ENCODE measurements at places on chromosomes 7 and 10.

GRCh38 chr7:76193883-76194282 lies 7.8 kb upstream of the SRRM3 start:
- DNase-seq, result no peak

DNA sequence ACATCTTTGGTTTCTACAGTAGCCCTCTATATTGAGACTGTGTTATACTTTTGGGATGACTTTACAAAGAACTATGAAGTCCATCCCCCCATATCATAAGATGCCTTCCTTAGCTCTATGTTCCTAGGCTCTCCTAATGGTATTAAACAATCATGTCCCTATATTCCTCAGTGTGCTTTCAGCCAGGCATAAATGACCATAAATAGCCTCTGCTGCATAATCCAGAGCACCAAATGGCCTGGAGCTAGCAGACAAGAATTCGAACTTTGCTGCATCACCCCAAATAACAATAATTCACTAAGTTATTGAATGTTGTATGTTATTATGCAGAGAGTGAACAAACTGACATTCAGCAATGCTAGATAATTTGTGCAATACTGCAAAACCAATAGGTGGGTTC lies 405.2 kb downstream of the DGKB start:
- no peak for DNase-seq

GRCh38 chr7:116198748-116199410 lies 11.5 kb upstream of the TES start:
- DNase-seq, result no peak

GRCh38 chr7:101160910-101161309 lies 4.5 kb downstream of the VGF start:
- no peak for DNase-seq

- DNase-seq, result no peak
Measured at GRCh38 chr7:69749994-69750393, 151.7 kb downstream of the AUTS2 start.

- DNase-seq, result no peak
Measured at GRCh38 chr7:133602291-133602690, 349.4 kb downstream of the EXOC4 start.

GRCh38 chr7:20326342-20326741 lies 4.4 kb upstream of the ITGB8 start:
- no peak for DNase-seq

DNA sequence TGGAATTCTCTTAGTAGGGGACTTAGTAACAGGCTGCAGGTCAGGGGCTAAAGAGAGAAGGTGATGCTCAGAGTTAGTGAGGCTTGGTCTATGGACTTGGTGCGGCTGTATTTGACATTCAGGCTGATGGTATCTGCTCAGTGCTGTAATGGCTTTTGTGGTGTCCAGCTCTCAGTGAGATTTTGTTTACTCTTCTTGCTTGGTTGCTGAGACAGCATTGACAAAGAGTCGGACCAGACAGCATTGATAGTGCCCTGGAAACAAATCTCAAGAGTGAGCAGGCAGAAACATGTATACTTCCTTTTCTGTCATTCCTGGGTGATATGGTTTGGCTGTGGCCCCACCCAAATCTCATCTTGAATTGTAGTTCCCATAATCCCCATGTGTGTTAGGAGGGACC lies 202.0 kb downstream of the STK31 start:
- DNase-seq, result no peak

DNA sequence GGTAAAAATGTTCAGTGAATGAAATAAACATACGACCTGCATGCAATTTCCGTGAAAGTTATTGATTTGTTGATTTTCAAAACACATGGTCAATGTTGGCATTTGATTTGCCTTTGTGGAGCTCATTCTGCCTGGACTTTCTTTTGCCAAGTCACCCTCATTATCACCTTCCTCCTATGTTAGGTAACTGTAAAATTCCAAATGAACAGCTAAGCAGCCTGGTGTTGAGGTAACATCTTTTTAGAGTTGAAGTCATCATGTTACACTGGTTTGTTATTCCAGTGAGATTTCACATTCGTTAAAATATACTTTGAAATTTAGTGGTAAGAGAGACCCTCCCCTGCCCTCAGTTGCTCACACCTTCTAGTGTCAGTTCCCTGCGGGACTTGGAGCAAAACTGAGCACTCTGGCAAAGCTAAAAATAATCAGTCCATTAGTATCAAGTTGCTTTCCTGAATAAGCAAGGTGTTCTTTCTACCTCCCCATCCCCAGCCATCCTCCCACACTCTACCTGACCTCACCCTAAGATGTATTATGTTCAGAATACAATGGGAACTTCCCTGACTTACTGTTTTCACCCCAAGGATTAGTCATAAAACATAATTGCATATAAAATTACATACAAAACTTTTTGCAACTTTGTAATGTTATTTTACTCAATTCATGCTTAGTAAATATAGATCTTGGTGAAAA lies 283.3 kb upstream of the SEMA3A start:
- no peak for DNase-seq

GRCh38 chr7:67267914-67268313 lies 271.3 kb downstream of the TYW1 start:
- DNase-seq, result no peak

DNA sequence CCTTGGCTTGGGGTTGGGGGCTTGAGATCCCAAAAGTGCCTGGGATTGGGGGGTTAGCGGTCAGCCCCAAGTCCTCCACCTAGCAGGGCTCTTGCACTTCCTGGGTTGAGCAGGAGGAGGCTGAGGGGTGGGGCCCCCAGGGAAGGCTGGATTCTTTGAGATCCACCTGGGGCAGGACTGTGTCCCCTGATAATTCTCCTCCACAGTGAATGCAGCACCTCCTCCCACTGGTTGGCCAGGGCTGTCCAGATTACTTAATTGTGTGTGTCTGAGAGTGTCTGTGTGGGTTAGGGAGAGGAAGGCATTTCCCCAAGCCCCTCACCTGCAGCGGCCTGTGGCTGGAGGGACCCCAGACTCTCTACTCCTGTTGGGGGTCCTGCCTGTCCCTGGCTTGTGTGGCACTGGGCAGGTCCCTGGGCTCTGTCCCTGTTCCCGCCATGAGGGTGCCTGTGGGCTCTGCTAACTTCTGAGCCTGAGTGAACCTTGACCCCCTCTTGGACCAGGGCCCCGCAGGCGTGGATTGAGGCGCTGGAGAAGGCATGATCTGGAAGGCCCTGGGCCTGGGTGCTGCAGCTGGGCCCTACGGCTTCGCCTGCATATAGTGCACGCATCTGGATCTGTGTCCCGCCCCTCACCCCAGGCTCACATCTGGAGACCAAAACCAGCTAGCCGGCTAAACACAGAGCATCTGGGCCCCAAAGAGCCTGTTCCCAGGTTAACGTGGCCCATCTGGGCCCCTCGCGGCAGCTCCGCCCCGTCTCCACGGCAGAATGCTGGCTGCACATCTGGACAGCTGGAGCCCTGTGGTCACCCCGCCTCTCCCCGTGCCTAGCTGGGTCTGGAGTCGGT lies 10.4 kb downstream of the TMEM270 start:
- no peak for DNase-seq

- DNase-seq, result no peak
Measured at GRCh38 chr10:70374775-70375614, 7.4 kb downstream of the LRRC20 start.

GRCh38 chr10:103811463-103811862 lies 43.9 kb downstream of the SH3PXD2A start:
- no peak for DNase-seq

GRCh38 chr10:30589441-30589840 lies 40.1 kb downstream of the LYZL2 start:
- DNase-seq, result no peak

GRCh38 chr10:117133273-117134055 lies 4.6 kb downstream of the VAX1 start:
- DNase-seq, result no peak

GRCh38 chr10:133169173-133169947 lies 9.3 kb downstream of the KNDC1 start:
- DNase-seq, result no peak

- no peak for DNase-seq
Measured at GRCh38 chr10:69662173-69662877, 32.3 kb downstream of the FAM241B start.

DNA sequence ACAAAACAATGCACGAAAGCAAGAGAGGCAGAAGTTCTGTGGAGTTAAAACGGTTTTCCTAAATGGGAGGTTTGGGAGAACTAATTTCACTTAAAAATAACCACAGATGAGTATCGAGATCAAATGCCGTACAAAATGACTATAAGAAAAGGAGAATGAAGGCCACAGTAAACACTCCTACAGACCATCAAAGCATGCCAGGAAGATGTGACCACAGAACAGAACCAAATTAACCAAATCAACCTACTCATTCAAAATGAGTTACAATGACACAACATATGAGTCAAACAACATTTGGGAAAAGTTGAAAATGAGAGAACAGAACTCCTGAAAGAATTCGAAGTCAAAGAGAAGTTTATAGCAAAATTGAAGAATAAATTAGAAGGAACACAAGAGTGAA lies 24.3 kb upstream of the DOCK1 start:
- DNase-seq, result no peak

GRCh38 chr10:8172604-8173003 lies 118.1 kb downstream of the GATA3 start:
- no peak for DNase-seq

- DNase-seq, result no peak
Measured at GRCh38 chr10:43879742-43880141, 231.1 kb upstream of the ZNF32 start.

GRCh38 chr10:11404901-11405300 lies 206.5 kb downstream of the USP6NL start:
- DNase-seq, result no peak

- DNase-seq, result no peak
Measured at GRCh38 chr7:24119852-24120251, 164.1 kb upstream of the NPY start.

GRCh38 chr10:70758757-70759514 lies 26.2 kb downstream of the TBATA start:
- peak; percentile 8 for DNase-seq

GRCh38 chr7:132437730-132438129 lies 138.5 kb downstream of the PLXNA4 start:
- no peak for DNase-seq

DNA sequence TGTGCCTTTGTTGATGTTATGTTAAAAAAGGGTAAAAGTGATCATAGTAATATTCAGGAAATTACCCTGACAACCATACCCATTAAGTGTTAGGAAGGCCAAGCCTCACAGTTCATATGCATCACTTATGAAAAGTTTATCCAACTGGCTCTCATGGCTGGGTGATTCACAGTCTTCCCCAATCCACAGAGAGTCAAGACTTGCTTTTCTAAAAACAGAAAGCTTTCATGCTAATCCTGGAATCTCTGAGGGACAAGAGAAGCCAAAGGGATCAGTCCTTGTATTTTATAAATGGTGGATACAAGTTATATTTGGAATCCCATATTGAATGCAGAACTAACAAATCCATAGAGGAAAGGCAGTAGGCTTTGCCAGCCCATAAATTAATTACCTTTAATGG lies 218.3 kb downstream of the JAZF1 start:
- no peak for DNase-seq

- DNase-seq, result no peak
Measured at GRCh38 chr10:125158601-125159485, 1.5 kb downstream of the CTBP2 start.

DNA sequence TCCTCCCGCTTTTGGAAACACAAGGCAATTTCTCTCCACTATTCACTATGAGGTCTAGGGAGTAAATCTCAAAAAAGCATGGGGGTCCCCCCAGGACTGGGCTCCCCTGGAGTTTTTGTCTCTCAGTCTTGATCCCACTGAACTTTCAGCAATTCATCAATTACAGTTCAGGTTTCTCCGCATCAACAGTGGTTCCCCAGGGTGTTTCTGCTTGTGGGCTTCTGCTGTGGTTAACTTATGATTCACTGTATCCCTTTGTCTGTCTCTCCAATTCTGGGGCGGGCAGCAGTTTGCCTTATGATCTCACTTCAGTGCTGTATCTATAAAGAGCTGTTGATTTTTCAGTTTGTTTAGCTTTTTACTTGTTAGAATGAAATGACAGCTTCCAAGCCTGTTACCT lies 142.6 kb upstream of the CDC14C start:
- no peak for DNase-seq

- DNase-seq, result no peak
Measured at GRCh38 chr7:112150823-112151641, 55.2 kb downstream of the DOCK4 start.

- no peak for DNase-seq
Measured at GRCh38 chr10:133132473-133133291, 27.3 kb upstream of the KNDC1 start.

DNA sequence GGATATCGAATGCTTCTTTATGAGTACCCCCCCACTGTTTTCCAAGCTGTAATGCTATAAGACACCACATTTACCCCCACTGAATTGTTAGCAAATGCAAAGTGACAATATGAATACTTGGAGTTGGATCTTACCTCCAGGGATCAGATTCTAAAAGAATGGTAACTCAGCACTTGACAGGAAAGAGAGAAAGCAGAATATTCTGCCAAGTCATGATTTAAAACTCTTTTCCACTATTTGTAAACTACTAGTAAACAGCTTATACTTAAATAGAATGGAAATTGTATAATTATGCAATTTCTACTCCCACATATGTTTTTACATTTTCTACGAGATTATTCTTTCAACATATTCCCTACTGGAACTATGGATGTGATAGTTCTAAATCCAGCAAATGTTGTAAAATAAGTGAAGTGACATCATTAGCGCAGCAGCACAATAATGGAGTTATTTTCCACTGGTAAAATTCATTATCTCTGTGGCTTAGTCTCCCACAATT lies 56.0 kb upstream of the TFEC start:
- DNase-seq, result no peak

GRCh38 chr10:712089-712488 lies 22.6 kb upstream of the DIP2C start:
- DNase-seq, result no peak

DNA sequence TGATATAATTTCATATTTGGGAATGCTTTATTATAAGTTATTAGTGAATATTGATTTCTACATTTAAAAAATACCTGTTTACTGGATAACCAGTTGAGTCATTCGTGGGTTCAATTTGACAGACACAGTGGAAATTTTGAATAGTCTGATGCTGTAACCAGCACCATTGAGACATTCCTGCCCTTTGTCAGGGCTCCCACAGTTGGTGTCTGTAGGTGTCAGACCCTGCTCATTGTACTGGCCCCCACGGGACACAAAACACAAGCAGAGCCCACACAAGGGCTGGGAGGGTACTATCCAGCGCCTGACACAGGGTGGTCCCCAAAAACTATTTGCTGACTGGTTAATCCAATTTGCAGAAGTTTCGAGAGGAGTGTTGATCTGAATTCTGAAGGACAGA lies 35.9 kb downstream of the EEPD1 start:
- DNase-seq, result no peak

DNA sequence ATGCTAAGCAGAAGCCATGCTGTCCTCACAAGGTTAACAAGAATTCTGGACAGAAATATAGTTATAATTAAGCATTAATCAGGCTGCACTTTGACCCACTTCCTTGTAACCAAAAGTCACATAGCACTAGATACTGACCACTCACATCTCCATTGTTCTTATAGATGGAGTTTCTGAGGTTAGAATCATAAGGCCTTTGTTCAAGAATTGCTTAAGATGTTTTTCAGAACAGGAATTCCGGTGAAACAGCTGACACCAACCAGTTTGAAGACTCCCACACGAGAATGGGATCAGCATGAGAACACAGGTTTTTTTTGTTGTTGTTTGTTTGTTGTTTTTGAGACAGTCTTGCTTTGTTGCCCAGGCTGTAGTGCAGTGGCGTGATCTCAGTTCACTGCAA lies 488.3 kb upstream of the NRP1 start:
- no peak for DNase-seq
